ENCODE measurements at places on chromosomes 7 and 10.

GRCh38 chr7:138382862-138383565 lies 77.0 kb upstream of the TRIM24 start:
- no peak for DNase-seq

- DNase-seq = no peak
Measured at GRCh38 chr10:93757801-93758507, at the start of gene LGI1. Gene LGI1, plus strand, starts transcription at chr10:93757936. Its CDS starts 209 bp downstream, at chr10:93758145.

DNA sequence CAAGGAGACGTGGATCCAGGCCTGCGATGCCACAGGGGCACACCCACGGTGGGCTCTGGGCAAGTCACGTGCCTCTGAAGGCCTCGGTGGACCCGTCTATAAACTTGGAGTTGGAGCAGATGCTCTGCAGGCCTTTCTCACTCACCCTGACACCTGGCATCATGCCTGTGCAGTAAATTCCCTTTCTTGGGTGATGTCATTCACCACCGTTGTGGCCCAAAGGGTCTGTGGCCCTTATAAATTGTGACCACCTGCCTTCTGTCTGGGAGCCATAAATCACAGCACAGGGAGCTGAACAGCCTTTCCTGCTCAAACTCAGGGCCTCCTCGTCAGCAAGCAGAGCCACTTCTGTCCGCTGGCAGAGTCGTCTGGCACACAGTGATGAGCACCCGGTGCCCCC lies 52.2 kb downstream of the GPAM start:
- DNase-seq = no peak

GRCh38 chr7:11846361-11846955 lies 14.5 kb upstream of the THSD7A start:
- no peak for DNase-seq

GRCh38 chr7:102236592-102237287 lies 49.9 kb upstream of the SH2B2 start:
- peak; percentile 43 for DNase-seq

- DNase-seq = no peak
Measured at GRCh38 chr7:116955340-116955739, 2.0 kb downstream of the ST7 start.

DNA sequence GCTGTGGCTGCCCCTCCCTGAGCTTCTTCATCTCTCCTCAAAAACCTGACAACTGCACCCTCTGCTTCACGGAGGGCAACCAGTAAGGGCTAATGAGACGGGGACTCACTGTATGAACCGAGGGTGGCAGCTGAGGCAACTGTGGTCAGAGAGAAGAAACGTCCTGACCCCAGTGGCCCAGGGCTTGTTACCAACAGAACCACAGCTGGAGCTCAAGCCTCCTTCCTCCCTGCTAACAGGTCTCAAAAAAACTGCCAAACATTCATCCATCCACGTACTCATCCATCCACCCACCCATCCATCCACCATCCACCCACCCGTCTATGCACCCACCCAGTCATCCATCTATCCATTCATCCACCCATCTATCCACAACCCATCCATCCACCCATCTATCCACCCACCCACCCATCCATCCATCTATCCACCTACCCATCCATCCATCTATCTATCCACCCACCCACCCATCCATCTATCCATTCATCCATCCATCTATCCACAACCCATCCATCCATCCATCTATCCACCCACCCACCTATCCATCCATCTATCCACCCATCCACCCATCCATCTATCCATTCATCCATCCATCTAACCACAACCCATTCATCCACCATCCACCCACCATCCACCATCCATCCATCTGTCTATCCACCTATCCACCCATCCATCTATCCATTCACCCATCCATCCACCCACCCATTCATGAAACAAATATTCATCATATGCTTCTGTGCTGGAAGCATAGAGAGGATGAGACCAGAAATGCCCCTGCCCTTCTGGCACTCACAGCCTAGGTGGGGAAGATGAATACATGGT lies 111.7 kb downstream of the PDGFA start:
- no peak for DNase-seq

DNA sequence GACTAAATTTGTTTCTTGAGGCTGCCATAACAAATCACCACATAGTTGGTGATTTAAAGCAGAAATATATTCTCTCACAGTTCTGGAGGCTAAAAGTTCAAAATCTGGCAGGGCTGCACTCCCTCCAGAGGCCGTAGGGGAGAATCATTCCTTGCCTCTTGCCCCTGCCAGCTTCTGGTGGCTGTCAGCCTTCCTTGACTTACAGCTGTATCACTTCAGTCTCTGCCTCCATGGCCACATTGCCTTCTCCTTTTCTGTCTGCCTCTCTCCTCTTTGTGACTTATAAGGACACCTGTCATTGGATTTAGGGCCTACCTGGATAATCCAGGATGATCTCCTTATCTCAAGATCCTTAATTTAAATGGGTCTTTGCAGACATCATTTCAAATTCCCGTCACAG lies 5.8 kb upstream of the LRRC4 start:
- DNase-seq = no peak

DNA sequence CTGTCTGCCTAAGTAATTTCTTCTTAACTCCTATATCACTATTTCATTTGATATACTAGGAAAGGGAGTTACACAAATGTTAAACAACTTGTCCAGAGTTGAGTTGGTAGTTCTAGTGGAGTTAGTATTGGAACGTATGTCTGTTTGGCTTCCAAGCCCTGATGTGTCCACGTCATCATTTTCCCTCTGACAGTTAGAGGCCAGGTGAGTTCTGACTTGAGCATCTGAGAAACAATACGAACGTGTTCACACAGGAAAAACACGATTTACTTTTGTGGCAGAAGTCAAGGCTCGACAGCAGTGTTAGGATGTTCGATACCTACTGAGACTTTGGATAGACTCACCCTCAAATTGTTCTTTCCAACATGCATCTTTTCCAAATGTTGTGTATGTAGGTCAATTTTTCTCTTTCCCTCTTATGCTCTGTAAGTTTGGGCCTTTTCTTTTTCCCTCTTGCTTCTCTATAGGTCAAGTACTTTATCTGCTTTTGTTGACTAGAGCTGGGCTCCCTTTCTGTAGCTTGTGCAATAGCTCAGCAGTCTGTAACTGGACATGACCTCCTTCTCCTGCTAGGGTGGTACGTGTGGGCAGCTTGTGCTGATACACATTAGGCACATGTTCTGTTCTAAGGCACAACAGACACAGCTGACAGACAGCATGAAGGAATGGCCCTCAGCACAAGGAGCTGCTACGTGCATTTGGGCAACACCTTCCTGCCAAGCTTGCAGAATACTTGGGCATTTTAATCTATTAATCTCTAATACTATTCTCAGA lies 222.9 kb downstream of the PTEN start:
- DNase-seq = no peak

DNA sequence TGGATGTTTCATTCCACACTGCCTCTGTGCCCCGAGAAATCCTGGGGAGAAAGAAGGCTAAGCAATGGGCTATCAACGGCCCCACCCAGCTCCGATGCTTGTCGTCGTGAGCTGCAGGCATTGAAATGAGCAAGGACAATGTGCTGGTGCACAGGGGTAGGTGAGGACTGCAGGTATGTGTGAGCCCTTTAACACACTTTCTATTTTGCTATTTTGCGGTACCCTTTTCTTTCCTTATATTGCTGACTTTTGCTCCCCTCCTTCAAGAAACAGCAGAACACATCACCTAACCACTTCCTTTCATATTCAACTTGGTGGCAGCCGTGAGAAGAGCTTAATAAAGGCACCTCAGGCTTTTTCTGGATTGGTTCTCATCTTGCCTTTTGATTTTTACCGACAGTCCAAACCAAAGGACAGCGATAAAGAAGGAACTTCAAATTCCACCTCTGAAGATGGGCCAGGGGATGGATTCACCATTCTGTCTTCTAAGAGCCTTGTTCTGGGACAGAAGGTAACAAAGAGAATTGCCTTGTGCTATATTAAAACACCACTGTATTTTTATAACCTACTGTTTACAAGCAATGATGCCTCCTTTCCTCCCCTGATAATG lies 39.2 kb downstream of the AIFM2 start:
- no peak for DNase-seq

All from stimulated activated naive B cell treated with anti-CD40 and anti-IgM and Interleukin-4, amounts not matched to agents 10 μg/mL and 1 μg/mL and 100 μg/mL, for 72 hours (primary cell).